ENCODE measurements at places on chromosomes 16 and 17. TPM values are rescaled to one million over a fixed set of nuclear protein-coding genes. Genes with fewer than 3 reads are reported as not detected.

The FBXO47 gene
- not detected for total RNA-seq

The ETV4 gene
- 0.63 TPM for total RNA-seq

The P4HB gene
- total RNA-seq = 766 TPM

The CCL17 gene
- total RNA-seq = not detected

The CTCF gene
- 14.0 TPM for total RNA-seq

The MYL4 gene
- total RNA-seq = not detected

The BRIP1 gene
- total RNA-seq = 2.0 TPM

The CBFA2T3 gene
- total RNA-seq = not detected

The ABAT gene
- 2.7 TPM for total RNA-seq

The LGALS9B gene
- total RNA-seq = not detected

The CD300LG gene
- total RNA-seq = not detected

The TPSG1 gene
- total RNA-seq = not detected

The CDRT15L2 gene
- not detected for total RNA-seq

The ASPA gene
- 3.3 TPM for total RNA-seq

Measured in bronchial smooth muscle cell (primary cell).